ENCODE measurements at places on chromosomes 1 and 21.

DNA sequence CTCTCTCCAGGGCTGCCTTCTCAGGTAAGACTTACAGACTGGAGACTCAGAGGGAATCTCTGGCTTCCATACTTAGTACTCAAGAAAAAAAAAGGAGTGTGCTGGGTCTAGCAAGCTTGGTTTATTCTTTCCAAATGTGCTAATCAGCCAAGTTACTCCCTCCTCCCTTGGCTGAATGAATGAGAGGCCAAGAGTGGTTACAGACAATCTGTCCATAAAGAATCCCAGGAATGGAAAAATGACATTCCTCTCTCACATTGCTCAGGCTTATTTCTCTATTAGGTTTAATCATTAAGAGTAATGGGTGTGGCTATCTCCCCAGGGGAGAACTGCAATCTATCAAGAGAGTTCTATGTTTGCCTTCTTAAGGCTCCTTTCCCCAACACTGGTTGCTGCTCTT is 547.3 kb upstream of the PLXNA2 start:
- no peaks in the 10 kb centered on the region for H3K27me3 ChIP-seq
- no peak for DNase-seq
- H3K36me3 ChIP-seq = no peaks in the 10 kb centered on the region
- H3K4me3 ChIP-seq = no peak overlapping the region
- no peak overlapping the region for H3K27ac ChIP-seq

DNA sequence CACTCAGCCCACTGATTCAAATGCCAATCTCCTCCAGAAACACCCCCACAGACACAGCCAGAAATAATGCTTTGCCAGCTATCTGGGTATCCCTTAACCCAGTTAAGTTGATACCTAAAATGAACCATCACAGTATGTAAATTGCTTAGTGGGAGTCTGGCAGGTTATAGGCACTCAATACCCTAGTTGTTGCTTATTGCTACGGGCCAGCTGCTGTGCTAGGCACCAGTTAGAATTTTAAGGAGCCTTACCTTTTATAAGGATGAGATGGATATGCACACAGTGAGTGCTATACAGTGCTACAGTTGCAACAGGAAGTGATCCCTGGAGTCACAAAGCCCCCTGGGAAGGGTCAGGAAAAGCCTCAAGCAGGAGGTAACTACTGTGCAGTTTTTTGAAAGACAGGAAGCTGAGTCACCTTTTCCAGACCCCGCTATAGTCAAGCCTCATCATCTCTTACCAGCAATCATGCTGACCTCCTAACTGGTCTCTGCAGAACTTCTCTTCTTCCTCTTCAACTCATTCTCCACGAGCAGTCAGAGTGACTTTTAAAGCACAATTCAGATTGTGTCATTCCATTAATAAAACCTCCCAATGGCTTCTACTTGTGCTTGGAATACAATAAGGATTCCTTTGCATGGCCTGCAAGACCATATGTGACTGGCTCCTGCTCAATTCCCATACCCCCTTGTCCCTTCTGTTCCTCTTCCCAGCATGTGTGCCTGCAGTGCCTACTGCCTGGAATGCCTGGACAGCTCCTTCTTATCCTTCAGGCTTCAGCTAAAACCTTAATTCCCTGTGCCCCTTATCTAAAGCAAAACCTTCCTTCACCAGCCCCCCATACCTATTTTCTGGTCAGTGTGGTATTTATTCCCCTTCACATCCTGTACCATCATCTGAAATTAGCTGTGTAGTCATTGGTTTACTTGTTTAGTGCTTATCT is 10.4 kb upstream of the TLR5 start:
- H3K27ac ChIP-seq = no peak overlapping the region
- no peaks in the 10 kb centered on the region for H3K4me1 ChIP-seq
- no peak overlapping the region for H3K4me3 ChIP-seq
- no peaks in the 10 kb centered on the region for H3K27me3 ChIP-seq

GRCh38 chr1:243950166-243950565 is 100.1 kb upstream of the AKT3 start:
- H3K27me3 ChIP-seq = no peaks in the 10 kb centered on the region
- H3K27ac ChIP-seq = no peak overlapping the region
- no peak overlapping the region for H3K4me3 ChIP-seq
- no peak for DNase-seq

GRCh38 chr1:198638441-198638840 is 399 bp upstream of the PTPRC start:
- peaks cover 13% of the 10 kb centered on the region for H3K4me1 ChIP-seq
- H3K27ac ChIP-seq = no peak overlapping the region
- H3K4me3 ChIP-seq = no peak overlapping the region
- no peaks in the 10 kb centered on the region for H3K36me3 ChIP-seq

DNA sequence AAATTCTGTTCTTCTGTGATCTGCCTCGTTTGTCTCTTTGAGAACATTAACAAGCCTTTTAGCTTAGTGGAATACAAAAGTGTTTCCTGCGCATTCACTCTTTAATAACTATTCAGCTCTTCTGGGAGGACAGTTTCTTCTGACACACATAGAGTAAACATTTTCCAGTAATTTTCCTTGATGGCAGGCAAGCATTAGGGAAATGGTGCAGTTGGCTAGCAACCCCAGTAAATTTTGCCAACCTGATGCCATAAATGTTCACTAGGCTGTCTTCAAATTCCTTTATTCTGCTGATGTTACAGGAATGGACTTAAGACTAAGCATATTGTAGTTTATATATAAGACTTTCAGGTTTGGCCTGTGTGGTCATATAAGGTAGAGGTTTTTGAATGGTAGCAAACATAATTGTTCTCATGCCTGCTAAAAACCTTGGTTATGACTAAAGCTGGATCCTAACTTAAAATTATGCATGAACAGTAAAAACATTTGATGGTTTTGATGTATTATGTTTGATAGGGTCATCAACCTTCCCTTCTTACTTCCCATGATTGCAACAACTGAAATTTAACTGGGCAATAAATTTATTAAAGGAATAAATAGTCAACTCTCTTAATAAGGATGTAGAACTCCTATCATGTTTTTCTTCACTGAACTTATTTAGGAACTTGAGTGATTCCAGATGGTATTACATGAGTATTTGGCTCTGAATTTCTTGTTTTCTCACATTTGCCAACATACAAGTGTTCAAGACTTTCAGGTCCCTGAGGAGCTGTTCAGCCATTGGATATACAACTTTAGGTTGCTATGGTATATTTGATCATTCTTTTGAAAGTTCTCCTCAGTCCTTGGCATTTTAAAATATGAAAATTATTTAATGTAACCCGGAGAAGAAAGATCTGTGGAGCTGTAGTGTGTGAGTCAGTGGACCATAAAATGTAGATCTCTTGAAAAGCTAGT is 223.4 kb downstream of the FMN2 start:
- no peak overlapping the region for H3K27ac ChIP-seq
- no peak for DNase-seq
- H3K36me3 ChIP-seq = no peaks in the 10 kb centered on the region
- H3K27me3 ChIP-seq = no peaks in the 10 kb centered on the region

Measured in RWPE2 (cell line).